Glutamatergic neuron (in vitro differentiated cells): ENCODE measurements at places on chromosomes 2 and 18. TPM values are rescaled to one million over a fixed set of nuclear protein-coding genes. Genes with fewer than 3 reads are reported as not detected.

ZSWIM2 gene
- not detected for total RNA-seq

- H3K27ac ChIP-seq = no peak overlapping the region
- H3K27me3 ChIP-seq = no peaks in the 10 kb centered on the region
- no peak for DNase-seq
- no peaks in the 10 kb centered on the region for H3K4me1 ChIP-seq
These were observed 62.7 kb downstream of the CCDC74A start for GRCh38 chr2:131590366-131590765.

- H3K27me3 ChIP-seq = peaks cover 7% of the 10 kb centered on the region
- no peak for DNase-seq
- H3K4me1 ChIP-seq = peaks cover 6% of the 10 kb centered on the region
- H3K4me3 ChIP-seq = no peak overlapping the region
These were observed 5.6 kb upstream of the HDAC4 start for GRCh38 chr2:239406316-239406995.

GRCh38 chr2:180010701-180011100 is 3.6 kb upstream of the CWC22 start:
- DNase-seq = no peak
- H3K4me3 ChIP-seq = no peak overlapping the region
- no peak overlapping the region for H3K27ac ChIP-seq
- peaks cover 6% of the 10 kb centered on the region for H3K4me1 ChIP-seq
- peaks cover 3% of the 10 kb centered on the region for H3K27me3 ChIP-seq

DNA sequence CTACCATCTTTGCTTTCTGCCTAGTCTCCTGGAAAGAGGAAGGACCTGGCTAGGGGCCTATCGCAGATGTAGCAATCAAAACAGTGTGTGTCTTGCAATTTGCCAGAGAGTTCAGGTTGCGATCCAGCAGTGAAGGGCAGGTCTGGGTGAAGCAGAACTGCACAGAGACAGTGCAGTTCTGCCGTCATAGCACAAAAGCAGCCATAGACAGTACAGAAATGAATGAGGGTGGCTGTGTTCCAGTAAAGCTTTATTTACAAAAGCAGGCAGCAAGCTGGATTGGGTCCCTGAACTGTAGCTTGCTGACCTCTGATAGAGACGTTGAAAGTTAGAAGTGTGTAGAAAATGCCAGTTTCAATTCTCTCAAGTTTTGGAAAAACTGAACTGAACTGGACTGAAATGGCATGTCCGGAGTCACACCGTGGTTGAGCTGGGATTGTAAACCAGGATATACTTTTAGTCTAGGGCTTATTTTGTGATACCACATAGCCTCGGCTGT is 186.8 kb downstream of the LTBP1 start:
- no peak overlapping the region for H3K27ac ChIP-seq
- no peaks in the 10 kb centered on the region for H3K36me3 ChIP-seq
- peaks cover 12% of the 10 kb centered on the region for H3K4me1 ChIP-seq
- H3K4me3 ChIP-seq = no peak overlapping the region
- peaks cover 2% of the 10 kb centered on the region for H3K27me3 ChIP-seq

DNAJC27 gene
- 17.9 TPM for total RNA-seq

DNA sequence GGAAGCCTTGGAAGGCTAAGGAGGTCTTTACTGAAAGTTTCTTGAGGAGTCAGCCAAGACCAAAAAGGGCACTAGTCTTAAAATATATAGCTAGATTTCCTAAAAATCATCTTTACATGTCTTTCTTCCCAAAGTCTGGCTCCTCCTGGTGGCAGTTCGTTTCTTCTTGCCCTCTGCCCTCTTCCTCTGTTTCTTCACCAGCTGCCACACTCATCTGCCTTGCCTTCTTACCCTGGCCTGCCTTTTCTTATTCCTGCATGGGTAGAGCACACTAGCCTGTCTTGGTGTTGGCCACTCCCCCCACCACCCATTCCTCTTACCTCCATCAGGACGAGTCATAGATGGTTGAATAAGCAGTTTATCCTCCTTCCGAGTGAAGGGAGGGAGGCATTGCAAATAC is 129.8 kb downstream of the RAPGEF4 start:
- no peaks in the 10 kb centered on the region for H3K27me3 ChIP-seq
- H3K36me3 ChIP-seq = no peaks in the 10 kb centered on the region
- DNase-seq = no peak
- H3K27ac ChIP-seq = no peak overlapping the region
- H3K4me3 ChIP-seq = no peak overlapping the region

GRCh38 chr2:45872211-45872610 is 220.7 kb downstream of the PRKCE start:
- no peak overlapping the region for H3K27ac ChIP-seq
- no peak overlapping the region for H3K4me3 ChIP-seq
- peaks cover 3% of the 10 kb centered on the region for H3K4me1 ChIP-seq
- H3K36me3 ChIP-seq = peaks cover 8% of the 10 kb centered on the region
- DNase-seq = no peak

CD302 gene
- total RNA-seq = not detected

MEIS1 gene
- total RNA-seq = 4.8 TPM

DNA sequence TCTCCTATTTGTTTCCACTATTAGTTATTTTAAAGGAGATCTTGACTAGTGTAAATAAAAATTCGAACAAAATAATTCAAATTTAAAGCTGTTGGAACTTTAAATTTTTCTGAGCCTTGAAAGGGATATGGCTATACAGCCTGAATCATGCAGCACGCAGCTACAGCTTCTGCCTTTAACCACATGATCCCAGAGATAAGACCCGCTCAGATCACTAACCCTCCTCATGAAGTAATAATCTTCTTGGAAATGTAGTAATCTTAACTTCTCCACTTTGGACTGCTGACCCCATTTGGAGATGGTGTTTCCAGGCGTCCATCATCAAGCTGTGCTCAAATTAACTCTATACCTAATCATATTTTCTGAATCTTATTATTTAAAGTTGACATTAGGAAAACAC is 336.6 kb downstream of the DSC3 start:
- no peak overlapping the region for H3K4me3 ChIP-seq
- no peaks in the 10 kb centered on the region for H3K36me3 ChIP-seq
- DNase-seq = no peak
- H3K27me3 ChIP-seq = peaks cover 1% of the 10 kb centered on the region
- peaks cover 5% of the 10 kb centered on the region for H3K4me1 ChIP-seq

DNA sequence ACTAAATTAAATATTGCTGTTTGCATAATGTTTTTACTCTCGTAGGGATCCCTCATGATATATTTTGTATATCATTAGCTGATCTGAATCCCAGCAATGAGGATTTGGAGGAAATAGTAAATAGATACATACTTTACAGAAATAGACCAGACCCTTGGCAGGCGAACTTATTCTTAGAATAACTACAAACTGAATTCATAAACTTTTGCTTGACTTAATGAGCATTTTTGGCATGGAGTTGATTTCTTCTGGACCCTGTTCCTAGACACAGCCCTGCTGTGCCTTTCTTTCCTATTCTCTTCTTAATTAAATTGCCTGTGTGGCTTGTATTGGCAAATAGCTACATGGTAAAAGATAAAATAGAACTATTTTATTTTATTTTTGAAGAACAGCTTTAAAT is 145.9 kb downstream of the GREB1L start:
- no peaks in the 10 kb centered on the region for H3K27me3 ChIP-seq
- H3K27ac ChIP-seq = no peak overlapping the region
- no peaks in the 10 kb centered on the region for H3K4me1 ChIP-seq
- H3K36me3 ChIP-seq = peaks cover 6% of the 10 kb centered on the region
- no peak overlapping the region for H3K4me3 ChIP-seq

DNA sequence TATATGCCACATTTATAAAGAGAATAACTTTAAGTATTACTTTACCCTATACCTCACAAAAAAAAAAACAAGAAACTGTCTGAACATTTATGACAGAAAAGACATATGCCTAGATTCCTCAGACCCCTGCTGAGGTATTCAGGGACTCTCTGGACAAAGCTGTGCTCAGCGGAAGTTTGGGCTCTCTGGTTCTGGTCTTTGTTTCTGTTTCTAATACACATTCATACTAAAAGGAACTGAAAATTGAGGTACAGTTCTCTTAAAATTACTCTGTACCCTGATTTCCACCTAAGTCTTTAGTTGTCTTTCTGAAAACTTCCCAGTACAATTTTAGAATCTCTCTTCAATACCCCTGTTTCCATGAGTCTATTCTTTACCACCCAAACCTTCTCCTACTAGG is 160.3 kb downstream of the IKZF2 start:
- H3K36me3 ChIP-seq = no peaks in the 10 kb centered on the region
- H3K4me1 ChIP-seq = no peaks in the 10 kb centered on the region
- no peak for DNase-seq
- H3K27ac ChIP-seq = no peak overlapping the region
- no peaks in the 10 kb centered on the region for H3K27me3 ChIP-seq
- H3K4me3 ChIP-seq = no peak overlapping the region

- H3K36me3 ChIP-seq = no peaks in the 10 kb centered on the region
- no peak overlapping the region for H3K27ac ChIP-seq
- H3K27me3 ChIP-seq = no peaks in the 10 kb centered on the region
These were observed 738.6 kb downstream of the ERBB4 start for GRCh38 chr2:211800001-211800400.

CAPN14 gene
- 0.25 TPM for total RNA-seq

DNA sequence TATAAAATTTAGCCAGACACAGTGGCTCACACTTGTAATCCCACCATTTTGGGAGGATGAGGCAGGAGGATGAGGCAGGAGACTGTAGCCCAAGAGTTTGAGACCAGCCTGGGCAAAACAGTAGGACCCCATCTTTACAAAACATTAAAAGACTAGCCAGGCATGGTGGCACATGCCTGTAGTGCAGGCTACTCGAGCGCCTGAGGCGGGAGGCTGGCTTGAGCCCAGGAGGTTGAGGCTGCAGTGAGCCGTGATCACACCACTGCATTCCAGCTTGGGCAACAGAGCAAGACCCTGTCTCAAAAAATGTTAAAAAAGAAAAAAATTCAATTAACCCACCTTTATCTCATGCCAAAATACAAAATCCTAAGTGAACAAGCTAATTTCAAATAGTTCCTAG is 4.0 kb downstream of the REV1 start:
- no peak overlapping the region for H3K27ac ChIP-seq
- no peak overlapping the region for H3K4me3 ChIP-seq
- peaks cover 6% of the 10 kb centered on the region for H3K4me1 ChIP-seq

DNA sequence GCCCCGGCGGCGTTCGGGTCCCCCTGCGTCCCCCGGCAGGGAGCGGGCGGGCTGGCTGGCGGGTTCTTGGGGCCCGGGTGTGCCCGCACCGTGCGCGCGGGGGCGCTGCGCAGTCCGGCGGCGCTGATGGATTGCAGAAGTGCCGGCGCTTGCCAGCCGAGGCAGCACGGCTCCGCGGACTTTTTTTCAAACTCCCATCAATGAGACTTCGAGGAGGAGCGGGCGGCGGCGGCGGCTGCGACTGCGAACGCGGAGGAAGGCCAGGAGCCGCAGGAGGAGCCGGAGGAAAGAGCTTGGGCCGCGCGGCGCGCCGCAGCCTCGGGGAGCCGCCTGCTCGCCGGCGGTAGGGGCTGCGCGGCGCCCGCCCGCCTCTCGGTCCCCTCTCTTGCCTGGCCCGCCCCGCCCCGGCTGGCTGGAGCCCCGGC is at the start of gene GLI2:
Gene GLI2 (plus strand): TSS at position 123 of the 425 bp plus-strand sequence. CDS start 61,453 bp downstream, outside the sequence.
- DNase-seq = peak; percentile 84
- peaks cover 16% of the 10 kb centered on the region for H3K4me1 ChIP-seq
- no peaks in the 10 kb centered on the region for H3K36me3 ChIP-seq
- H3K4me3 ChIP-seq = peak within 1 kb of the TSS; percentile 78
- H3K27ac ChIP-seq = no peak within 1 kb of the TSS
- H3K27me3 ChIP-seq = peaks cover 5% of the 10 kb centered on the region

- no peaks in the 10 kb centered on the region for H3K27me3 ChIP-seq
- H3K4me1 ChIP-seq = peaks cover 3% of the 10 kb centered on the region
- H3K36me3 ChIP-seq = peaks cover 5% of the 10 kb centered on the region
- no peak for DNase-seq
These were observed 99.3 kb downstream of the SPATS2L start for GRCh38 chr2:200405599-200406298.

DNA sequence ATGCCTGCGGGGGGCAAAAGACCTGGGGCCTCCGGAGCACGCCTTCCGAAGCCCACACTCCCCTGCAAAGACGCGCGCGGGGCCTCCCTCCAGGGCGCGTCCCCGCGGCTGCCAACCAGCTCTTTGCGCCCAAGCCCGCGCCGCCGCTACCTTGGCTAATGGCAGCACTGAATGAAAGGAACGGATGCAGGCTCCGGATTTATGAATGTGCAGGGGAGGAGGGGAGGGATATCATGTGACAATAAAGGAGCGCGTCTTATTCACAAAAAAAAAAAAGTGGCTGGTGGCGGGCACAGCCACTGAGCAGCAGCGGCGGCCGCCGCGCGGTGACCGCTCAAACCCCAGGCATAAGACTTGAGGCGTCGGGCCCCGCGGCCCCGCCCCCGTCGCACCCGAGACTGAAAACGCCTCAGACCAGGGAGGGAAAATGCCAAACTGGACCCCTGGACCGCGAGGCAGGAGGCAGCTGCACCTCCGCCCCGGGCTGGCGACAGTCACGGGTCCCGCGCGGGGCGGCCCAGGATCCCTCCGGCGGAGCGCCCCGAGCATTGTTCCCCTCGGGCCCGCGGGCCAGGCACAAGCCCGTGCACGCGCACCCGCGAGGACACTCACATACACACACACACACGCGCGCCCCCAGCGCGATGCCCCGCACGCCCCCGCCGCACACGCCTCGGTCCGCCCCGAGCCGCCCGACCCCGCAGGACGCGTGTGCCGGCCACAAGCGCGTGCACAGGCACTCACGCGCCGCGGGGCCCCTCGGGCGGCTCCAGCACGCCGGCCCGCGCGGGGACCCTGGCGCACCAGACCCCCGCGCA is 1.6 kb downstream of the SPRED2 start:
- peak overlapping the region; percentile 92 for H3K4me3 ChIP-seq
- no peaks in the 10 kb centered on the region for H3K36me3 ChIP-seq
- H3K27ac ChIP-seq = peak overlapping the region; percentile 92

- no peaks in the 10 kb centered on the region for H3K36me3 ChIP-seq
- H3K4me3 ChIP-seq = peak within 1 kb of the TSS; percentile 83
- H3K27me3 ChIP-seq = no peaks in the 10 kb centered on the region
- H3K4me1 ChIP-seq = peaks cover 16% of the 10 kb centered on the region
- DNase-seq = peak; percentile 52
- no peak within 1 kb of the TSS for H3K27ac ChIP-seq
These were observed at the start of gene VWC2L for GRCh38 chr2:214410918-214411554. Gene VWC2L, plus strand, starts transcription at chr2:214411054. Its CDS starts 3,140 bp downstream, at chr2:214414194.

DNA sequence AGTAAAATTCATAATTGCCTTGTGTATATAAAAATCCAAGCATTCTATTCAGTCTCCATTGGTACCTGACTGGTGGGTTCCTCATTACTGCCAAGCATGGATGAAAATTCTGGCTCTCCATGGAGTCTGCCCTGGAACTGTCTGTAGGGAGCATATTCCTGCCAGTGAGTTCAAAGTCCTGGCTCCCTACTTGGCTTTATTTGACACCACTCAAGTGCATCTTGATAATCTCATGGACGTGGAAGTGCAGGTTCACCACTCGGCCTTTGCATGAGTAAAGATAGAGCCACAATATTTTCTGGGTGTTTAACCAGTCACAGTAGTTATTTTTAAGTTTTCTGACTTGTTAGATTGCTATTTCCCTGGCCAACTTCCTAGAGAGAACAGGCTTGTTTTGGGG is 63.5 kb downstream of the CNTNAP5 start:
- H3K36me3 ChIP-seq = no peaks in the 10 kb centered on the region
- no peak for DNase-seq
- H3K4me3 ChIP-seq = no peak overlapping the region
- H3K4me1 ChIP-seq = peaks cover 19% of the 10 kb centered on the region
- no peaks in the 10 kb centered on the region for H3K27me3 ChIP-seq

POMC gene
- total RNA-seq = 0.29 TPM

GRCh38 chr2:170235860-170236679 is 58.1 kb downstream of the MYO3B start:
- peak; percentile 86 for DNase-seq
- no peak overlapping the region for H3K4me3 ChIP-seq
- no peaks in the 10 kb centered on the region for H3K36me3 ChIP-seq
- H3K27ac ChIP-seq = peak overlapping the region; percentile 18

- peaks cover 2% of the 10 kb centered on the region for H3K27me3 ChIP-seq
- H3K36me3 ChIP-seq = no peaks in the 10 kb centered on the region
- no peaks in the 10 kb centered on the region for H3K4me1 ChIP-seq
- DNase-seq = no peak
- H3K27ac ChIP-seq = no peak overlapping the region
These were observed 28.2 kb upstream of the ATG16L1 start for GRCh38 chr2:233223059-233223894.
